Activated naive CD4-positive, alpha-beta T cell treated with Interleukin-2 at 50 U/mL for 16 hours (primary cell): ENCODE measurements at places on chromosomes 2 and 18.

GRCh38 chr2:164784376-164784775 lies 57.2 kb downstream of the COBLL1 start:
- no peak for DNase-seq

DNA sequence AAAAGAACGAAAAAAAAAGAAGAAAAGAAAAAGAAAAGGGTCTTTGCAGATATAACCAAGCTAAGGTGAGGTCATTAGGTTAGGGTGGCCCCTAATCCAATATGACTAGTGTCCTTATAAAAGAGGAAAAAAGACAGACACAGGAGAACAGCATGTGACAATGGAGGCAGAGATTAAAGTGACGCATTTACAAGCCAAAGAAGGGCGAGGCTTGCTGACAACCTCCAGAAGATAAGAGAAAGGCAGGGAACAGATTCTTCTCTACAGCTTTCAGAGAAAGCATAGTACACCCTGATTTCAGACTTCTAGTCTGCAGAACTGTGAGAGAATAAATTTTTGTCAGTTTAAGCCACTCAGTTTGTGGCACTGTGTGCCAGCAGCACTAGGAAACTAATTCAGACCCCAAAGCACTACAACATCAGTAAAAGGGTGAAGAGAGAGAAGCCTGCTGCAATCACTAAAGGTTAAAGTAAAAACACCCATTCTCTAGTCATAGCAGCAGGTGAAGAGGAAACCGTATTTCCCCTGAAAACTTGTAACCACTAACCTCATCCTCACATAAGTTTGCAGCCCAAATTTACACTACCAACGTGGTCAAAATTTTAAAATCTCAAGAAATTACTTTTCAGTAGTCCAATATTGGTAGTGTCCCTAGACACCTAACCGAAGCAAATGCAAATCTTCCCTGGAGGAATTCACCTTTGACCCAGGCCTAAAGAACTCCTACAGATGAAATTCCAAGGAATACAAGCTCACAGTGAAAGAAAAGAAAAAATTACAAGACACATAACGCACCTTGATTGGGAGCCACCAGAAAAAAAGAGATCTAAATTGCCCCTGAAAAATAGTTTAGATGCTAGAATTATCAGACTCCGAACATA lies 17.5 kb downstream of the REEP1 start:
- DNase-seq, result no peak

DNA sequence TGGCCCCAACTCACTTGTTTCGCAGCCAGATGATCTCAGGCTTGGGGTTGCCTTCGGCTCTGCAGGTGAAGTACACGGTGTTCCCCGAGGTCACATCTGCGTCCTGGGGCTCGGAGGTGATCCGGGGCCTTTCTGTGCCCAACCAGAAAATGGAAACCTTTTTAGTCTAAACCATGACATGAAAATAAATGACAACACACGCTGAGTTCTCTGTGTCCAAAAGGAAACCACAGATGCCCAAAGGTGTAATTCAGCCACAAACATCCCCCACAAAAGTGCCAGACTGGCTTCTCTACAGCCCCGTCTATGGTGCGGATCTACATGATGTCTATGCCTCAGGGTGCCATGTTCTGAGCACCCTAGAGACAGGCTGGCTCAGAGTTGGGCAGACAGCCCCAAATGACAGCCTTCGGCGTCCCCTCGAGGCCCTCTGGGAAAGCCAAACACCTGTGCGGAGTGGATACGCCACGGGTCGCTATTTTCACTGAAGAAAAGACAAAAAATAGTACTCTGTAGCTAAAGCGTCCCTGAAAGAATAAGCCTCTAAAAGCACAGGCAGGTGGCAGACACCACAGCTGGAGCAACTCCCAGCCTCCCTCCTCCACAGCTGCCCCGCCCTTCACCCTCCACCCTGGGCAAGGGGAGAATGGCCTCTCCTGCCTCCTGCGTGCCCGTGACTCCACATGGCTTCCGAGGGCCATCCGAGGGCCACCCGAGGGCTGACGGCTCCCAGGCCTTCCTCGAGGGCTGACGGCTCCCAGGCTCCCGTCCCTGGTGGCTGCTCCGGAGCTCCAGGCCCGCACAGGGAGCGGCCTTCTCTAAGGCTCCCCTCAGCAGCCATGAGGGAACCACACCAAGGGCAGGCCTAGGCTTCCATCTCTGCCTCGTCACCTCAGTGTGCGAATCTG lies 67.1 kb downstream of the PXDN start:
- DNase-seq, result no peak

- no peak for DNase-seq
Measured at GRCh38 chr2:240591226-240591625, 4.7 kb downstream of the CAPN10 start.

- no peak for DNase-seq
Measured at GRCh38 chr2:263022-263738, 652 bp downstream of the SH3YL1 start.

GRCh38 chr2:191885098-191885497 lies 38.2 kb upstream of the CAVIN2 start:
- DNase-seq, result no peak

DNA sequence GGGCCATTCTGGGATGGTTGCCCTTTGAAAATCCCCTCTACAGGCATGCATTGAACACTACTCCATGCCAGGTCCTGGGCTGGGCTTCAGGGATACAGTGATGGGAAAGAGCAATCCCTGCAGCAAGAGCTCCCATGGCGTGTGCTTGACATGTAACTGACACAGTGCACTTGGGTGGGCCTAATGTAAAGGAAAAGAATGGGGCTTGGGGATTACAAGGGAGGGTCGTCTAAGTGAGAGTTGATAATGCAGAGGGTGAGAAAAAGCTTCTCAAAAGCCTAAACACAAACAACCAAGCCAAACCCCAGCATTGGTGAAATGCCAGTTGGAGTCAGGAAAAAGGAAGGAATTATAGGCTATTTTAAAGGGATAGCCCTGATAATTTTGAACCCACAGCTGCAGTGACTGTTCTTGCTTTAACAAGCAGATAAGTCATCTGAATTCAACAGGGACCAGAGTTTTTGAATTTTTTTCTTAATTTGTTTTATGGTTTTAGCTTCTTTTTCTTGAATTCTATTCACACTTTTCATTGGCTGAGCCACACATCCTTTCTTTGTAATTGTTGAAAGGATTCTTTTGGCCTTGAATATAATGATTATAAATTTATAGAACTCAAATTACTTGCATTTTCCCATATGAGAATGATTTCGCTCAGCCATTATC lies 308.7 kb downstream of the LPIN1 start:
- no peak for DNase-seq

DNA sequence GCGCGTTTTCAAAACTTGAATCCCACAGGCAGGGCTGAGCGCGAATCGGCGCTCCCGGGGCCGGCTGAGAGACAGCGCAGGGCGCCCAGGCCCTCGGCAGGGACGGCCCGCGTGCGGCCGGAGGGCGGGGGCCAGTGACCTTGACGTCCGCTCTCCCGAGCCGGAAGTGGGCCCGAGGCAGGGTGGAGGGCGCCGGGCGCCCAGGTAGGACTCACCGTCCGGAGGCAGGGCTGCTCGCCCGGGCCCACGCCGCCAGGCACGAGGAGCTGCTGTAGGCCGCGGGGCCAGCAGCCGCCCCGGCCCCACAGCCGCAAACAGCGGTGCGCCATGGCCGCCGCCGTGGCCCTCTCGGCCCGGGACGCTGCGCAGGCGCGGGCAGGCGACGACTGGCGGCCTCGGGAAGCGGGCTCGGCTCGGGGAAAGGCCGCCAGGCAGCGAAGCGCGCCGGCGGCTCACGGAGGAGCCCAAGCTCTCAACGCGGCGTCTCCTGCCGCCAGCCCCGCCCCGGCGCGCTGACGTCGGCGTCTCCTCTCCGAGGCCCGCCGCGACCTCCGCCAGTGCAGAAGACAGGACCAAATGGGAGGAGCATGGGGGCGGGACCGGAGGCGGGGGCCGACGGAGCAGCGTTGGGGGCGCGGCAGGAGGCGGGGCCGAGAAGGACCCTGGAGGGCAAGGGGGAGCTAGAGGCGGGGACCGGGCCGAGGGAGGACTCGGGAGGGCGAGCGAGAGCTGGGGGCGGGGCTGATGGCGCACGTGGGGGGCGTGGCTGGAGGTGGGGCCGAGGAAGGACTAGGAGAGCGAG lies at the start of gene AFG3L2:
TSS of gene AFG3L2 (minus strand) at position 474 of the 802 bp plus-strand sequence. CDS start at position 329, 145 bp downstream.
- DNase-seq, result peak; percentile 100

DNA sequence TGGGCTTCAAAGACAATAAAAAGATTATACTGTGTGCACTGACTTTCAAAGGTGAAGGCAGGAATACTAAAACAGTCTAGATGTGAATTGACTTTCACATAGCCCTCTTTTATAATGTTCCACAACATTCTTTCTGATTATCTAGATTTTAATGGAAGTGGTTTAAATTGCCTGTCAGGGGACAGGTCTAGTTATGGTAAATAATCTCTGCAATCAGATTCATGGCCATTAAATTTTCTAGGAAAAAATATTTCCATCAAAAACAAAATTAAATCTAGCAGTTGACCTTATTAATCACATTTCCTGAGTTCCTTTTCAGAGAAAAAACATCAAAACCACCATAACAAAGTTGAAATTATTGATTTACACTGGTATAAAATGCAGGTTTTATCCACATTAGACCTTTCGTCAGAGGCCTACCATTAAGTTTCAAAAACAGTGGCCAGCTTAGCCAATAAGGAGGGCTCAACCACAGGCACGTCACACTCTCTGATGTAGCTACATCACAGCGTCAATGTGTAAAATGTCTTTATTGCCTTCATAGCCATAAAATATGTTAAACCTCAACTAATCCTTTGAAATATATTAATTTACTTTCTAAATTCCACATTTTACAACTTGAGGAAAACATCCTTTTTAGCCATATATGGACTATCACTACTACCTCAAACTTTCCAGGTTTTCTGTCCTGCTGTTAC lies 79.4 kb downstream of the NOL10 start:
- no peak for DNase-seq

- DNase-seq, result no peak
Measured at GRCh38 chr2:95372216-95372829, 30.2 kb upstream of the FAHD2A start.

DNA sequence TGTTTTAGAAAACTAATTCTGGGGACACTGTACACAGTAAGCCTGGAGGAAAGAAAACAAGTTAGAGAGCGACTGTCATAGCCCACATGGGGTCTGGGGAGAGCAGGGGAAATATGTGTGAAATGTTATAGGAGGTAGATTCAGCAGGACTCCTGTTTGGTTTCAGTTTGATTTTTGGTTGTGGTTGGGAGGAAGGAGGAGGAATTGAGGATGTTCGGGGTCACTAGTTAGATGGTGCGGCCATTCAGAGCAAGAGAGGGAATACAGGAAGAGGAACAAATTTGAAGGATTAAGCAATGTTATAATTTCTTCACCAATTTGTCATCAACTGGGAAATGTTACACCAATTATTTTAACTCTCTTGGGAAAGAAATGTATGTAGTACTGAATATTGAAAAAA lies 25.1 kb downstream of the TTC39C start:
- DNase-seq, result no peak

DNA sequence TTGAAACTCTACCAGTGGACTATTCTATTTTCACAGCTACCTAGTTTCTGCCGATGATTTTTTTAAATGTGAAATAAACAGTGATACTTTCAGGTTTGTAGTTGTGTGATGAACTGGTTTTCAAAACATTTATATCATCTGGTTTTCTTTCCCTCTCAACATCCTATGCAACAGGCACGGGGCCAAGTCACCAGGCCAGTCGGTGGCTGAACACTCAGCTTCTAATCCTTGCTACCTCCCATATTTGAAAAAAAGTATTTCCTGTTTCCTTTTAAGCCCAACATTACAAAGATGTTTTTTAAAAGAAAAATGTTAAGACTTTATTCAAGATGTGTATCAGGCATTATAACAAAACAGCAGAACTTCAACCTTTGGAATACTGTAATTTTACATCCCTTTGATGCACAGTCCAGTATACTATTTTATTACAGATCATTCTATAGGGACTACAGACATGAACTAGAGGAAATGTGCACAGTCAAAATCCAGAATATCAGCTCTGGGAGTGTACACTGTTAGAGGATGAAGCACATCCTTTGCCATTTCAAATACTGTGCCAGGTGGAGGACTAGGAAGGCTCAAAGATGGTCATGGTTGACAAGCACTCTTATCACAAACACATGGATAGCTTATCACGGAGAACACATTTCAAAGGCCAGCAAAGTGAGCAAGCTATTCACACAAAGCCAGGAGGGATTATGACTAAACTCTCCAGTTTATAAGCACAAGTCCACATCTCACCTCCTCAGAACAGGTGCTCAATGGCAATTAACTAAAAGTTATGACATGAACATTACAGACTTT lies 14.6 kb downstream of the MRPL35 start:
- no peak for DNase-seq

GRCh38 chr2:147456779-147457178 lies 388.1 kb upstream of the ACVR2A start:
- no peak for DNase-seq

DNA sequence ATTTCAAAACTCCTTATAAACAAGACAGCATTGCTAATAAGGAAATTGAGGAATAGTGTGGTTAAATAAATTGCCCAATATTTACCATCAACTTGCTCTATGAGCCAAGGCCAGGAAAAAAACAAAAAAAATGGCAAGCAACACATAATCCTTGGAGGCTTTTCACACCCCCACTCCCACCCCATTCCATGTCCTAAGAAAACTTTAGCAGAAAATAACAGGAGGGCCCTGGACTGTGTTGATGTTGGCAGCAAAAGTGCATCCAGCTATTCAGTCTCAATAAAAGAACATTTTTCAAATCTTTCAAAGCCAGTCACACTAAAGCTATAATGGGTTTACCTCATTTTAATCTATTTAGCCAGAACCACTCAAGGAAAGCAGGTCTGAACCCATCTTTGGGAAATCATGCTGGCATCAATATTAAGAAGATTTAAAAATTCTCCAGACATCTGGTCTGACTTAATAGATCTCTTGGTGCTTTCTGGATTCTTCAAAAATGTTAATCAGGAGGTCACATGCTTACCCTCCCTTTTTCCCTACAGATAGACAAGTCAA lies 34.6 kb upstream of the STK17B start:
- no peak for DNase-seq

GRCh38 chr2:15890124-15890754 lies 50.1 kb upstream of the MYCN start:
- no peak for DNase-seq

DNA sequence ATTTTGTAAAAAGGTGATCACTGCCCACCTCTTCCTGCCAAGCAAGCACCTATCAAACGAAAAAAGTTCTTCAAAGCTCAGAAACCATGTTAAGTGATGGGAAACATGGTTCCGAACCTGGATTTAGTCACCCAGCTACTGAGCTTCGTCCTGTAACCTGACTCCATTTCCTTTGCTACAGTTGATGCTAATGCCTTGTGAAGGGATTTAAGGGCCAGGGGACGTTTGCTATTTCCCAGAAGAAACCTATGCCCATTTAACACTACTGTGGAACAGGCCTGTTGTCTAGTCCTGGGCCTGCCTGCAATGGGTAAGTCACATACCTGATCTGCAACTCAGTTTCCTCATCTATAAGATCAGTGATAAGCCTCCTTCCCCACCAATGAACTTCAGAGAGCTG lies 14.8 kb downstream of the SERPINE2 start:
- no peak for DNase-seq

DNA sequence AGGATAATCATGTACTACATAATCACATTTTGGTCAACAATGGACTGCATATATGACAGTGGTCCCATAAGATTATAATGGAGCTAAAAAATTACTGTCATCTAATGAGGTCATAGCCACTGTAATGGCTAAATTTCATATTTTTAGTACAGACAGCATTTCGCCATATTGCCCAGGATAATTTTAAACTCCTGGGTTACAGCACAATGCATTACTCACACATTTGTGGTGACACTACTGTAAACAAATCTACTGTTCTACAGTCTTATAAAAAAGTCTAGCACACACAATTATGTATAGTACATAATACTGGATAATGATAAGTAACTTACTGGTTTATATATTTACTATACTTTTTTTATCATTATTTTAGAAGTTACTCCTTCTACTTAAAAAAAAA lies 12.8 kb downstream of the EIF2AK2 start:
- no peak for DNase-seq

- DNase-seq, result no peak
Measured at GRCh38 chr18:31489311-31489710, 8.7 kb upstream of the DSG2 start.
